Hematopoietic multipotent progenitor cell treated with erythropoietin and hydrocortisone succinate and interleukin-3 and kit ligand, for 6 days (in vitro differentiated cells): ENCODE measurements at places on chromosomes 16 and 17.

- DNase-seq: no peak
Observed at GRCh38 chr16:67181346-67181745, 2.4 kb downstream of the MATCAP1 start.

- peak; percentile 85 for DNase-seq
Observed at GRCh38 chr17:80252871-80253270, 7.8 kb upstream of the RNF213 start.

DNA sequence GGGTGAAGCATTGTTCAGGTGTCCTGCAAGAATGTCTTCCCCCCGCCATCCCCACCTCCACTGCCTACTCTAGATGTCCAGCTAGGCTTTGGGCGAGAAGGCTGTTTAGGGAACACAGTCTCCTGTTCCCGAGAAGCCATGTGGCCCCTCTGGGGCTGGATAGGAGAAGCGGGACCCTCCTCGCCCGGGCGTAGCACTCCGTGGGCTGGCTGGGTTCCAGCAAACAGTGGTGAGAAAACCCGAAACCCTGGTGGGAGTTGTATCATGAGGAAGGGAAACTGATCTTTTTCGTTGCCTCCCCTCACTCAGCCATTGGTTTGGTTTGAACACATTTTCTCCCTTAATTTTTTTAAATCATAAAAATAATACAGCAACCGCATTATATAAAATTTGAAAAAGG lies 56.6 kb downstream of the IRF8 start:
- DNase-seq: no peak

DNA sequence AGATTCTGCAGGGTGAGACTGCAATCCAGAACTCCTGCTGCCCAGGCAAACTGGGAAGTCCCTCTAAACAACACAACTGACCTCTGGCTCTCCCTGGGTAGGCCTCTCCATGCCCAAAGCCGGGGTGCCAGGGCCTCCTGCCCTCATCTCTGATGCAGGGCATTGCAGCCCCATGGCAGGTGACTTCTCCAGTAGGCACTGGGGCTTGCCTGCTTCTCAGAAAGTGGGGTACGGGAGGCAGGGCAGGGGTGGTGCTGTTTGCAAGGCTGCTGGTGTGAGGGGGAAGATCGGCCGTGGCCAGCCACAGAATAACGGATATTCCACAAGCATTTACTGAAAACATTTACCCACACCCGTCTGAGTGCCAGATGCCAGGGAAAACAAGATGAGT lies 4.1 kb upstream of the GPRC5C start:
- no peak for DNase-seq

DNA sequence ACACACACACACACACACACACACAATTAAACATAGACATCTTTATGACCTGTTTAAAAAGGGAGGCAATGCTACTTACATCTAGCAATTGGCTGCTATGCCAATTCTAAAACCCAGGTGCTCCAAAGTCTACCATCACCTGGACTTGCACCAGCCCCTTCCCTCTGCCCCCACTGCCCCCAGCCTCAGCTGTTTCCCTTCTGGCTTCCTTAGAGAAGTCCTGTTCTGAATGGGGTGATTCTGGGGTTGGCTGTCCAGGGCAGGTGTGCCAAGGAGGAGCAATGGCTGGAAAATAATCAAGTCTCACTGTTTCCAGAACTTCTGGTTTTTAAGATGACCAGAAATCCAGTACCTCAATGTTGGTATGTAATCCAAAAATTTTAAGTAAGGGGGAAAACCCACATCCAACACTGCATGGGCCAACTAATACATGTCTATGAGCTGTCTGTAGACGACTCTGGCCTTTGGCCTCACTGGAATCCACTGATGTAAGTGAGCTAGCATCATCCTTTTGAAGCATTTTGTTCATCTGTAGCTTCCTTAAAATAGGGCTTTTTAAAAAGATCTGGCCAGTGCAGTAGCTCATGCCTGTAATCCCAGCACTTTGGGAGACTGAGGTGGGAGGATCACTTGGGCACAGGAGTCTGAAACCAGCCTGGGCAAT lies 2.1 kb downstream of the IFT20 start:
- DNase-seq: no peak

DNA sequence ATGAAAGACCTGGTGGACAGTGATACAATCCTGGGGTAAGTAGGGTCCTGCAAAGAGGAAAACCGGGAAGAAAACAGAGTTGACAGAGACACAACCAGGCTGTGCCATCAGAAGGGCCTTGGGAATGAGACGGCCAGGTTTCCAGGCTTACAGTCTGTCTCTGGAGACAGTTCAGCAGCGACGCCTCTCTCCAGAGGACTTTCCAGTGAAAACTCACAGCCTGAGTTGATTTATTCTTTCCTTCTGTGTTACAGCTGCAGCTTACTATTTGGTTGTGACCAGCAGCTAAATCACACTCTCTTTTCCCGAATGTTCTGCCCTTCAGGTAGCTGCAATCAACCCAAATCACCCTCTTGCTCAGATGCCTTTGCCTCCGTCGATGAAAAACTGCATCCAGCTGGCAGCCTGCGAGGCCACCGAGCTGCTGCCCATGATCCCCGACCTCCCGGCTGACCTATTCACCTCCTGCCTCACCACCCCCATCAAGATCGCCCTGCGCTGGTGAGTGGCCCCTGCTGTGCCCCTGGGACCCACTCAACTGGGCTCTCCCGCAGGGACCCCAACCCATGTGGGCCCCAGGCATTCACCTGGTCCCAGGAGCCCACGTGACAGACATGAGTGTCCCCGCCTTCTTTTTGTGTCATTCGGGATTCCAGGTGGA lies 209.2 kb downstream of the RPTOR start:
- no peak for DNase-seq

DNA sequence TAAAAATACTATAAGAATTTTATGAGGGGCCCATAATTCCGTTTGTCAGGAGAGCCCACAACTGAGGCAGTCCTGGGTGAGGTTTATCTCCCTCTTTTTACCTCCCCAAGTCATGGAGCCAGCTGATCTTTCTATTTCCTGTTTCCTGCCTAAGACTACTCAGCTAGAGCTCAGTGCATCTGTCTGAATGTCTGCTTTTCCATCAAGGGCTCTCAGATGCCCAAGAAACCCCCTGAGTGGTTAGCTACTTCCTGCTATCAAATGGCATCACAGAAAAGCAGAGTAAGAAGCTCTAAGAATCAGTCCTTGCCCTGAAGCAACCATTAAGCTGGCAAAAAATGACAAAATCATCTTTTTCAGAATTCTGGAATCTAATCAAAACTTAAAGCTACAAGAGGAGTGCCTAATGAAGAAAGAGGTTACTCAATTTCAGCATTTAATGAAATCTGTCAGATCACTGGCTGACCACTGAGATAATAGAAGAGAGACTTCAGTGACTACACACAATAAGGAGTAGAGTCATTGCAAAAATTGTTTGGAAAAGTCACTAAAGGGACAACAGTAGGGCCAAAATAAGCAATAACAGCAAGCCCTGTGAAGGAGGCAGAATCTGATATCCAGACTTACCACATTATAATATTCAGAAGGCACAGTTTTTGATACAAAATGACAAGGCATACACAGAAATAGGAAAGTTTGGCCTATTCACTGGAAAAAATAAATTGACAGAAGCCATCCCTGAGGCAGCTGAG lies 150.1 kb downstream of the CYB561 start:
- no peak for DNase-seq

DNA sequence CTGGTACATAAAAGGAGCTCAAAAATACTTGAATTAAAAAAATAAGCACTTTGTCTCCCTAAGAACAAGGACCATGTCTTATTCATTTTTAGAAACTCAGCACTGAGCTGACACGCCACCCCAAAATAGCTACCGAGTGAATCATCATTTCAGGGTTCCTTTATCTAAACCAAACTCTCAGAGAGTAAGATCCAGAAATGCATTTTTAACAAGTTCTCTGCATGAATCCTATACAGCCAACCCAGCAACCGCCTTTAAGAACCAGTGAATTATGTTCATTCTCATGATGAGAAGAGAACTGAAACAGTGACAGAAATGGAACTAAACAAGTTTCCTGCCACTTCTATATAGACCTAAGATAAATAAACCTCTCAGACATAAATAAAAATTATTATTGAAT lies 8.7 kb downstream of the C16orf87 start:
- DNase-seq: no peak

GRCh38 chr16:85112364-85112763 lies at the start of gene CIBAR2:
CIBAR2 (minus strand) TSS chr16:85112472; CDS start chr16:85112352, 120 bp downstream.
- no peak for DNase-seq
